Immature natural killer cell (primary cell): ENCODE measurements at places on chromosomes 7 and 10. TPM values are rescaled to one million over a fixed set of nuclear protein-coding genes. Genes with fewer than 3 reads are reported as not detected.

DNA sequence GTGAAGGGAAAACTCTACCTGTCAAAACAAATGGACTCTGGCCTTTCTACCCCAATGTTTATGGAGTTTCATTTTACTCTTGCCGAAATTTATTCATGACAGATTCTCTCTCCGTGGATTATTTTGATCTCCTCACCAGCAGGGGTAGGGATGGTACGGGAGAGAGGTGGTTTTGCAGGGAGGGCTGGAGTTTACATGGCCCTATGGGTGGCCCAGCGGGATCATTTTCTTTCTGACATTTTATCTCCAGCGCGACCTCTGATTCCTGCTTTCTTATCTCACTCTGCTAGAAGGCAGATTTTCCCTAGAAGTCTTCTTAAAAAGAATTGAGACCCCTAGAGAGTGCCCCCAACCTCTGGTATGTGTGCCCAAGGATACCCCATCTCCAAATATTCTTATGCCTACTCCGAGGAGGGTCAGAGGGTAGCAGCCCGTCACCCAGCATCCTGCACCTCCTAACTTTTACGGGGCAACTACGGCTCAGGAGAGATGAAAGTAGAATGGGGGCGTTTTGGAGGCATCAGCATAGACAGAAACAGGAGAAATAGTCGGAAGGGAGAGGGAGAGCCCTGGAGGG lies 10.1 kb upstream of the GATA3 start:
- no peak for DNase-seq

DNA sequence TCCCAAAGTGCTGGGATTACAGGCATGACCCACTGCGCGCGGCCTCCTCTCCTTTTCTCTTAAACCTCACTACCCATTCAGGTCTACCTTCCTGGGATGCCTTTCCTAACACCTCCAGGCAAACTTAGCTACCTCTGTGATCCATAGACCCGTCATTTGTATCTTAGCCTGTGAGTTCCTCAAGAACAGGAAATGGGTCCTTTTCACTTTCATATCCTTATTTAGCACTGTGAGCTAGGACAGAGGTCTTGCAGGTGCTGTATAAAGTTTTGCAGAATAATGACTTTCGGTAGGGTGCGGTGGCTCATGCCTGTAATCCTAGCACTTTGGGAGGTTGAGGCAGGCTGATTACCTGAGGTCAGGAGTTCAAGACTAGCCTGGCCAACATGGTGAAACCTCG lies 215.7 kb downstream of the RELN start:
- DNase-seq = no peak

- peak; percentile 41 for DNase-seq
Observed at GRCh38 chr10:7409045-7409731, 1.6 kb downstream of the SFMBT2 start.

Gene MINPP1
- 16.1 TPM for polyA plus RNA-seq

GRCh38 chr7:126723966-126724544 lies 528.7 kb downstream of the GRM8 start:
- no peak for DNase-seq

GRCh38 chr10:81575036-81575435 lies 300.0 kb upstream of the NRG3 start:
- no peak for DNase-seq
